Stimulated activated CD8-positive, alpha-beta memory T cell treated with anti-CD3 and anti-CD28 coated beads, Interleukin-7, amount 100 ng/mL, for 24 hours (primary cell): ENCODE measurements at places on chromosomes 13 and 19.

GRCh38 chr19:6958791-6959190 lies 62.4 kb downstream of the MBD3L2B start:
- no peak for DNase-seq

GRCh38 chr13:21531455-21531854 lies 72.4 kb upstream of the ZDHHC20 start:
- DNase-seq = no peak

DNA sequence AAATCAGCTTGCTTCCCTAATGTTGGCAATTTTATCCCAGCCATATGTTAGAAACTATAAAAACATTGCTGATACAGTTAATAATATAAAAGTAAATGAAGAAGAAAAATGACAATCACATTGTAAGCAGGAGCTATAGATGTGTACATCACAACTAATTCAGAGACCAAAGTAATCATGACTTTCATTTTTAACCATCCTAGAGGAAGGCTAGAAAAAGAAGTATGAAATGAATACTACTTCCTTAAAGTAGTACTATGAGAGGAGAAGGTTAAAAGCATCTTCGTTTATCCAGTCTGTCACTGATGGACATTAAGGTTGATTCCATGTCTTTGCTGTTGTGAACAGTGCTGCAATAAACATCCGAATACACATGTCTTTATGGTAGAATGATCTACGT lies 135.5 kb downstream of the IRS2 start:
- DNase-seq = no peak

GRCh38 chr13:66849706-66850105 lies 380.4 kb downstream of the PCDH9 start:
- DNase-seq = no peak

GRCh38 chr13:85535316-85536084 lies 263.7 kb downstream of the SLITRK6 start:
- DNase-seq = no peak

DNA sequence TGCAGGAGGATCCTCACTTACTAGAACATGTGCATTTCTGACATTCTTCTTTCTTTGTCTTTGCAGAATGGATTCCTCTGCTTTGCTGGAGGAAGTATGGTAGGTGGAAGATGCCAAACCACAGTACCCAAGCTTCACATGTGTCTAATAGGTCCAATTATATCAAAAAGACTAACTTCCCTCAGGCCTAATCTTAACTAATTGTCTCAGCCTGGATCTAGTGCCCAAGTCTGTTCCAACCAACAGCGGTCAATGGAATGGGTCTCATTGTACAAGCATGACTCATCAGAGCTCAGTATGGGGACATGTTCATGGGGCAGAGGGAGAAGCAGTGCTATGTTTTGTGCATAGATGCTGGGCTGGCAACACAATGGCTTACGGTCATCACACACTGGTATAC lies 81.6 kb upstream of the CSNK1A1L start:
- no peak for DNase-seq

- DNase-seq = no peak
Observed at GRCh38 chr19:55302318-55302703, 18.5 kb downstream of the BRSK1 start.

DNA sequence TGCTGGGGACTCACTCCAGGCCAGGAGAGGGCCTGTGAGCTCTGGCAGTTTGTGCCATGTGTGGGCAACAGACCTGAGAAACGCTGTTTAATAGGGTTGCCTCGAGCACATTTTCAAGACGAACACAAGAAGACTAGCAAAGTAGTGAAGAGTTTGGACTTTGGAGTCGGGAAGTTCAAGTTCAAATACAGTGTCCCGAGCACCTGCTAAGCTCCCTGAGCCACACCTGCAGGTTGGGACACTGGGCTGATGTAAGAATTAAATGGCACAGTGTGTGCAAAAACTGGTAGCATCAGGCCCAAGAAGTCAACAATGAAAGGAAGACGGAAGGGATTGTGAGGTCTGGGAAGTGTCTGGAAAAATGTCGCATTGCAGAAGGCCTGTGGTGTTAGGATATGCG lies 112.8 kb upstream of the PABPC3 start:
- no peak for DNase-seq

GRCh38 chr19:8109890-8110662 lies 39.3 kb downstream of the FBN3 start:
- no peak for DNase-seq

- no peak for DNase-seq
Observed at GRCh38 chr19:5309438-5310204, 31.0 kb downstream of the PTPRS start.

- DNase-seq = no peak
Observed at GRCh38 chr19:43638214-43638994, 1.2 kb downstream of the CADM4 start.

- no peak for DNase-seq
Observed at GRCh38 chr13:32825481-32825880, 190.7 kb upstream of the KL start.

DNA sequence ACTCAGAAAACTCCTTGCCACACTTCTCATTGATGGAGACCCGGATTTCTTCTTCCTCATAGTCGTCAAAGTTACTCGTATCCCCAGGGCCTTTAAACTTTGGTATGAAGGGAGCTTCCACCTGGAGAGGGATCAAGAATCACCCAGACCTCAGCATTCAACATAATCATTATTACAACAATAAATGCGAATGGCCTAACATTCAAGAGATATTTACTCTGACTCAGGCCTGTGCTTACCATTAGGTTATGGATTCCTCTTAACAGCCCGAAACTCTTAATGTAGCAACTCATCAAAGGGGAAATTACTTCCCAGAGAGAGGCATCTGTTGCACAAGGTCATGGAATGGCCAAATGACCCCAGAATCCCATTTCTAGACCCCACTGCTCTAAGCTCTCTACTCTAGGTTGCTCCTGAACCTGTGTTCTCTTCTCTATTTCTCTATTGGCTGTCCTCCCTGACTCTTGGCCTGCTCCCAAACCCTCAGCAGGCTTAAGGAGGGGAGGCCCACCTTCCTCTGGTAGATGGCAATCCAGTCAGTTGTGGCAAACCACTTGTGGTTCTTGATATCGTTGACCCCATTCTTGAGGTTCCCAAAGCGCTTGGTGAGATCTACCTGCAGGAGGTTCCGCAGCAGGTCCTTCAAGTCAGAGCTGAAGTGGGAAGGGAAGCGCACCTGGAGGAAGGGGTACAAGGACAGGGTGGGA lies 2.7 kb upstream of the SAMD1 start:
- no peak for DNase-seq

GRCh38 chr19:2952953-2953481 lies 8.2 kb upstream of the ZNF77 start:
- DNase-seq = no peak

DNA sequence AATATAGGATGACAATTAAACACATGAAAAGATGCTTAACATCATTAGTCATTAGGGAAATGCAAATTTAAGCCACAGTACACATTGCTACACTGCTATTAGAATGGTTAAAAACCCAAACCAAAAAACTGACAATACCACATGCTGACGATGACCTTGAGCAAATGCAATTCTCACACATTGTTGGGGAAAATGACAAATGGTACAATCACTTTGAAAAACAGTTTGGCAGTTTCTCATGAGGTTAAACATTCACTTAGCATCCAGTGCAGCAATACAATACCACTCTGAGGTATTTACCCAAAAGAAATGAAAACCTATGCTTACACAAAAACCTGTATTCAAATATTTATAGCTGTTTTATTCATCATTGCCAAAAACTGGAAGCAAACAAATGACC lies 11.3 kb downstream of the FLT3 start:
- no peak for DNase-seq

DNA sequence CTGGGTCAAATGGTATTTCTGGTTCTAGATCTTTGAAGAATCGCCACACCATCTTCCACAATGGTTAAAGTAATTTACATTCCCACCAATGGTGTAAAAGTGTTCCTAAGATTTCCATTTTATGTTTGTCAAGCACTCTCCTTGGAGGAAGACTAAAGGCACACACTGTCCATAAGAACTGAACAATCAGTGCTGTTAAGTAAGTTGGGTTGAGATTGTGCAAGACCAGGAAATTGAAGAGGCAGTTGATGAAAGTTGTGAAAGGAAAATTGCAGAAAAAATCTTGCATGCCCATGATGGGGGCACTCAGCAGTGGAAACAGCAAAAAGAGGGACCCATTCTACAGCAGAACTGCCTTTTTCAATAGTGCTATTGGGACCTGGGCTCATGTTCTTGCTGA lies 323.6 kb downstream of the DLEU7 start:
- DNase-seq = no peak

DNA sequence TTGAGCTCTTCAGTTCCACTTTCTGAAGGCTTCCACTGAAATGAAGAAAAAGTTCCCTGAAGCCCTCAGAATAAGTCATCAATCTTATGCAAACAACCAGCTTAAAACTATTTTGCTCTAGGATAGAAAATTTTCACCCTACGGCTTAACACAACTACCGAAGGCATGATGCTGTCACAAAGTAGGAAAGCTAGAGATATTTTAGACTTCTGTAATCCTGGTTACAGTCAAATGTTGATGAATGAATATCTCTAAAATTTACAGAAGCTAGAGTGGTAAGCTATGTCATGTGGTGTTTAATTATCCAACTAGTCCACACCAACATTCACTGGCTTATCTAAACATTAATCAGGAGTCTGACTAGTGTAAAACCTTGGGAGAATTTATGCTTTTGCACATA lies 197.9 kb downstream of the SUCLA2 start:
- no peak for DNase-seq

DNA sequence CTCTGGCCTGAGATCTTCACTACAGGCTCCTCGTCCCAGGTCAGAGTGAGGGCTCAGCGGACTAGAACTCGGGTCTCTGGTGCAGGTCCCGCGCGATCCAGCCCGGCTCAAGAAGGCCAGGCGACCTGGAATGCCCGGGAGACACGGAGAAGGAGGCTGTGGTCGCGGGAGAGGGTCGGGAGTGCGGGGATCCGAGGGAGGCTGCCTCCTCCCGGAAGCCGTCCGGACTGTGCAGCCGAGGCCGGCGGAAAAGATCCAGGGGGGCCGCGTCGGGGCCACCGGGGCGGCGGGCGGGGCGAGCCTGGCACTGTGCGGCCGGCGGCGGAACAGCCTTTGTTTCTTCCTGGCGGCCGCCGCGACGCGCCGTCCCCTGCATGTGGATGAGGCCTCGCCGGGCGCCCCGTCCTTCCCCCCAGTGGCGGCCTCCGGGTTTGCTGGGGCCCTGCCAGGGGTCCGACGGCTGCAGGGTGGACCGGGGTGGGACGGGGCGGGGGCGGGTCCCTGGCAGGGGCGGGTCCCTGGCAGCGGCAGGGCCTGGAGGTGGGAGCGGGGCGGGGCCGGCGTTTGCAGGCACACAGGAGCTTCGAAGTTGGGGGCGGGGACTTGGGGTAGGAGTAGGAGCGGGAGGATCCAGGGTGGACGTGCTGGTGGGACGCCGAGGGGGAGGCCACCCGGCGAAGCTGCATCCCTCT lies 1.0 kb upstream of the SLC7A10 start:
- DNase-seq = no peak

GRCh38 chr19:57010541-57010940 lies 109.2 kb upstream of the USP29 start:
- no peak for DNase-seq

DNA sequence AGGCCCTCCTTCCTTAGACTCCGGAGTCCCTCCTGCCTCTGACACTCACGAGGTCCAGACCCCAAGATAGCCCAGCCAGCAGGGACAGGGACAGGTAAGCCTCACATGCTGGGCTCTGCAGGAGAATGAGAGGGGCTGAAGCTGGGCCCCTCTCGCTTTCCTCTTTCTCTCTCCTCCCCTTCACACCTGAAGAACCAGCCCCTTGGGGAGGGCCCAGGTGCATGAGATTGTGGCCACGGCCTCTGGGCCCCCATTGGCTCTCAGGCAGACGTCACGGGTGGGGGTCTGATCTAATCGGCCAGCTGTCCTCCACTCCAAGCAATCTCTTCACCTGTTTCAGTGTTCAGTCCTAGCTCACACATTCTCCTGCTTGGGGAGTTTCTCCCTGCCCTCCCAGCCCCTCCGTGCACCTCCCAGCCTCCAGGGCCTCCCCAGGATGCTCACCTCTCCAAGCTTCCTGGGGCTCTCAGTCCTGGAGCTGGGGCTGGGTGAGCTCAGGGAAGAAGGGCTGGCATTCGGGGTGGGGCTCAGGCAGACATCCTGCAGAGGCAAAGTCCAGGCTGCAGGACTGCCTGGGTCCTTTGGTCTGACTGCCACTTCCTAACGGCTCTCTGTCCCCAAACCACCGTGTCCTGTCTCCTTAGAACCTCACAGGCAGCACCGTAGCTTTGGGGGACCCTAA lies 2.8 kb downstream of the TMEM150B start:
- DNase-seq = no peak

DNA sequence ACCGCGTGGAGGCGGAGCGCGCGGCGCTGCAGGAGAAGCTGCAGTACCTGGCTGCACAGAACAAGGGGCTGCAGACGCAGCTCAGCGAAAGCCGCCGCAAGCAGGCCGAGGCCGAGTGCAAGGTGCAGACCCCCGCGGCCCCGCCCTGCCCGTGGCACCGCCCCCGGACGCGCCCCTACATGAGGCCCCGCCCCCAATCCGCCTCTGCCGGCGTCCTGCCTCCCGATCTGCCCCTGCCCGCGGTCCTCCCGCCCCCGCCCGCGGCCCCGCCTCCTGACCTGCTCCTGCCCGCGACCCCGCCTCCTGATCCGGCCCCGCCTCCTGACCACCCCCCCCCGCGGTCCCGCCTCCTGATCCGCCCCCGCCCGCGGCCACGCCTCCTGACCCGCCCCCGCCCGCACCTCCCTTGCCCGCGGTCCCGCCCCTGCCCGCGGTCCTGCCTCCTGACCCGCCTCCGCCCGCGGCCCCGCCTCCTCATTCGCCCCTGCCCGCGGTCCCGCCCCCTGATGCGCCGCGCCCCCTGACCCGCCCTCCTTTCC lies 11.7 kb downstream of the PRR36 start:
- peak; percentile 41 for DNase-seq

DNA sequence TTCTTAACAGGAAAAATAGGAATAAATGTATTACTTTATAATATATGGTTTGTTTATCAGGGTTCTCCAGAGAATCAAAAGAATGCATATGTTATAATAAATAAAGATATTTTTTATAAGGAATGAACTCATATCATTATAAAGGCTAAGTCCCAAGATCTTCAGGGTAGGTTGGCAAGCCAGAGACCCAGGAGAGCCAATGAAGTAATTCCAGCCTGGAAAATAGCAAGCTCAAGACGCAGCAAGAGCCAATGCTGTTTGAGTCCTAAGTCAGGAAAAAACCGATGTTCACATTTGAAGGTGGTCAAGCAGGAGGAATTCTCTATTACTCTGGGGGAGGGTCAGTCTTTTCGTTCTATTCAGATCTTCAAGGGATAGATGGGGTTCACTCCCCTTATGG lies 490.0 kb downstream of the PCDH20 start:
- no peak for DNase-seq

DNA sequence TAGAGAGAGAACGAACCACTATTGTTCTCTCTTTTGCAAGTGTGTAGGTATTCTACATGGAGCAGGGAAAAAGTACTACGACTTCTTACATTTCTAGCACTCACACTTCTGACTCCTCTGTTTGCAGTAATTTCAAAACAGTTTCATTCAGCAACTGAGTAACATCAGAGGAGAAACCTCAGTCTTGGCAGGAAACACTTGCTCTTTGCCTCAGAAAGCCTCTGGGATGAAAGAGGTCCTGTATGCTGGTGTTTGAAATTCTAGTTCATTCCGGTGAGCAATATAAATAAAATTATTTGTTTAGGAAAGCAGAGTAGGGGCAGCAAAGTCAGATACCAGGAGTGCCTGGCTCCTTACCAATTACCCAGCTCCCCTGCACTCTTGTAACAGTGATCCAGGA lies 595.5 kb downstream of the TBC1D4 start:
- no peak for DNase-seq
